ENCODE measurements at places on chromosomes 6 and 20.

- no peak for DNase-seq
Measured at GRCh38 chr20:63002511-63002910, 4.3 kb downstream of the BHLHE23 start.

GRCh38 chr20:35454881-35455609 is at the start of gene CEP250:
TSS of gene CEP250 (plus strand) at chr20:35455598. CDS start at chr20:35462368, 6,770 bp downstream.
- DNase-seq: peak; percentile 91

DNA sequence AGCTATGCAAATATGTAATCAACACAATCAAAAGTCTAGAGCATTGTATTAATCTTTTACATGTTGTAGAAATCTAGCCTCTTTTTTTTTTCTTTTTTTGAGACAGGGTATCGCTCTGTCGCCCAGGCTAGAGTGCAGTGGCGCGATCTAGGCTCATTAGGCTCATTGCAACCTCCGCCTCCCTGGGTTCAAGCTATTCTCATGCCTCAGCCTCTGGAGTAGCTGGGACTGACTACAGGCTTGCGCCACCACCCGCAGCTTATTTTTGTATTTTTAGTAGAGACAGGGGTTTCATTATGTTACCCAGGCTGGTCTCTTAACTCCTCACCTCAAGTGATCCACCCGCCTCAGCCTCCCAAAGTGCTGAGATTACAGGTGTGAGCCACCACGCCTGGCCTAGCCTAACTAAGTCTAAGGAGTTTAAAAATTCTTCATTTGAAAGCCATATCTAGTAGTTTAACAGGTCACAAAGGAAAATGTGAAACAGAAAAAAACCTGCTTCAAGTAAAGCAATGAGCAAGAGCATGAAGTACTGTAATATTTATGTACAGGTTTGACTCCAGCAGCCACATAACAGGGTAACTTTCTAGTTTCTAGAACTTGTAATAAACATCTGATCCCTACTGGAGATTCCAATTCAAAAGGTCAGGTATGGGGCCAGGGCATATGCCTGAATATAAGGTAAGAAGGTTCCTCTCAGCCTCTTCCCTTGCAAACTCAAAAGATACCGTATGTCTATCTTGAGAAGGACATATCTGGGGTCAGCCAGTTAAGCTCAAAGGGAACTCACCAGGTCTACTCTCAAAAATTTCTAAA is 4.4 kb downstream of the CPNE1 start:
- DNase-seq: no peak

DNA sequence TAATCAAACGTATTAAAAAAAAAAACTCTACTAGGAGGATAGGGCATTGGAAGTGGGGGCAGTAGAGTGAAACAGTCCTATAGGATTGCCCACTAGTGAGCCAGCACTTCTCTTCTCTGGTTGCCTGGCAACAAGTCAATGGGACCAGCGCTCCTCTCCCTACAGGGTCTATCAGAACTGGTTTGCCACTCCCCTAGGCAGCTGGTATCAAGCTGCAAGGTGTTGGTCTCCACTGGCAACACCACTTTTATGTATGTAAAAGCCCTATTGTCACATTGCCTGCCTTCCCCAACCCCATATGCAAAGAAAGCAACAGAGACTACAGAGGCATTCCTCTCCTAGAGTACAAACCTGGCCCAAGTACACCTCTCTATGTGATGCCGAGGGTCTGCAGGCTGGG is 166.9 kb upstream of the MCHR2 start:
- DNase-seq: no peak

- no peak for DNase-seq
Measured at GRCh38 chr6:583116-583515, 73.8 kb downstream of the HUS1B start.

DNA sequence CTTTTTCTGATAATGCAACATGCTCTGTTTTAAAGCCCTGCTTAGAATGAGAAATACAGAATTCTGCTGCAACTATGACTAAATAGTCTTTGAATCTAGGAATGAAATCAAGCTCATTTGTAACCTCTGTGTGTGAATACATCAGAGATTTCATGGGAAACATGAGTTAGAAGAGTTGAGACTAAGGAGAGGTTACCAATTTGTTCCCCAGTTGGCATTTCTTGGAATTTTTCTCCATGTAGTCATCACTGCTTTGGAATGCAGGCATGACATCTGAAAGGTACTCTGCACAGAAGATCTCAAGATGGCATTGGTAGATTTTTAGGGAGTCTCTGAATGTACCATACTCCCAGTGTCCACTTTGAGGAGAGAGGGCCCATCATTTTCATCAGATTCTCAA is 237.2 kb downstream of the TFAP2A start:
- no peak for DNase-seq

GRCh38 chr20:17661121-17661744 is 20.8 kb downstream of the RRBP1 start:
- DNase-seq: no peak

DNA sequence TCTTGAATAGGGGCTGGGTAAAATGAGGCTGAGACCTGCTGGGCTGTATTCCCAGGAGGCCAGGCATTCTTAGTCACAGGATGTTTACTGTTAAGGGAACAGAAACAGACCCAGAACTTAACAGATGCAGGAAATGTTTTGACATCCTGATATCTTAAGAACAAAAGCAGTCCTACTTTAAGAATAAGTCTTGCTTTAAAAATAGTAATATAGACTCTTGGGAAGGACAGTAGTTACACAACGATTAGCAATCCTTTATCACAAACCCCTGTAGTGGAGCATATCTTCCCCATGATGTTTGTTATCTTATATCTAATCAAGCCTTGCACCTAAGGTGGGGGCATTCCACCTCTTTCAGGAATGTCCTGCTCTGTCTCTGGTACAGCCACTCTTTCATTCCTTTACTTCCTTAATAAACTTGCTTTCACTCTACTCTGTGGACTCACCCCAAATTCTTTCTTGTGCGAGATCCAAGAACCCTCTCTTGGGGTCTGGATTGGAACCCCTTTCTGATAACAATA is 493.7 kb upstream of the SULF2 start:
- DNase-seq: no peak

DNA sequence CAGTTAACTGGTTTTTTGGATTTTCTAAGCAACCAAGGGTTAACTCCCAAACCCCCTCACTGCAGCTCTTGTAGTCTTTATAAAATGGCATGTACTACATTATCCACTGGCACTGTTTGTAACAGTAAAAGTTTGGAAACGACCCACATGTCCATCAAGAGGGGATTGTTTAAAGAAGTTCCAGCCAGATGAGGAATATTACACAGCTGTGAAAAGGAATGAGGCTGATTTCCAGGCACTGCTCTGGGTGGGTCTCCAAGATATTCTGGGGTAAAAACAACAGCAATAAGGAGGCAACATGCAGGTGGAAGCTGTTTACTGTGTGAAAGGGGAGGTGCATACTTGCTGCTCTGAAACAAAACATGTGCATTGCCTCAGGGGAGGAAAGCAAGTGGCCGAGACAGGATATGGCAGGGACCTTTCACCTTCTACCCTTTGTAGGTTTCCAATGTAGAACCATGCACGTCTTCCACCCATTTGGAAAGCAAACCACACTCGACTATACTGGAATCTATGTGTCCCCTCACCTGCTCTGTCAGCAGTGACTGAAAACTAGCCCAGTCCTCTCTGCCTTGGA is 51.9 kb downstream of the GRM4 start:
- no peak for DNase-seq

DNA sequence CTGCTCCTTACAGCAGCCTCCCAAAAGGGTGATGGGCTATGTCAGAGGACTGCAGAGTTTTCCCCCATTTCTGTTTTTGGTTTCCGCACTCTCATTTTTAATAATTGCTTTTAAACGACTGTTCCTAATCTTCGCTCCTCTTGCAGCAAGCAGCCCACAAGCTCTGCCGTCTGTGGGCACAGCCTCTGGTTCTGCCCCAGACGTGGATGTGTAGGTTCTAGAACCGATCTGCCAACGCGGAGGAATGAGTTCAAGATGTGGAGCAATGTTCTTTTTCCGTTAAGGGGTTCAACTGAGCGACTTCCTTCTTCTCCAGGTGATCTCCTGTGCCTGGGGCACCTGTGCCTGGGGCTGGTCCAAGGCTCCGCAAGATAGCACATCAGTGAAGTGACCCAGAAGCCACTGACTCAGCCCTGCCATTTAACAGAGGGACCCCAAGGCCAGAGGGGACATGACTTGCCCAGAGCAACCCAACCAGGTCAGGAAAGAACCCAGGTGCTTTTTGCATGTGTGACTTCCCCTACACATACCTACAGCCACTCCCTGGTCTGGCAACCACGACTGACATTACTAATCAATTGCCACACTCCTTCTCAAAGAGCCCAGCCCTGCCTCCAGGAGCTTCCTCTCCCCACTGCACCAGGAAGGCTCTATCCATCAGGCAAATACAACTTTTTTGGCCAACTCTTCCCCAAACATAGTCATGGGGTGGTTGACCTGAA is 22.7 kb downstream of the PMEPA1 start:
- no peak for DNase-seq

DNA sequence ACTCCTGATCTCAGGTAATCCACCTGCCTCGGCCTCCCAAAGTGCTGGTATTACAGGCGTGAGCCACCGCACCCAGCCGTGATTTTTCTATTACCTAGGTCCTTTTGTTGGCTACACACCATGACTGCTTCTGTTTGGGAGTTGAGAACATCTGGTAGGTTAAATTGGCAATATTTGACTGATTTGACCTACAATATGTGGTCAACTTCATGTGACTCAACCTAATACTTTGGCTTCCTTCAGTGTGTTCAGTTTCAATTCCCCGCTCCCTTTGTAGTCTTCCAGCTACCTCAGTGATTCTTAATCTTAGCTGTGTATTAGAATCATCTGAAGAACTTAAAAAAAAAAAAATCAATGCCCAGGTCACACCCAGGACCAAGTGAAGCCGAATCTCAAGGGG is 47.4 kb downstream of the MYB start:
- DNase-seq: no peak

DNA sequence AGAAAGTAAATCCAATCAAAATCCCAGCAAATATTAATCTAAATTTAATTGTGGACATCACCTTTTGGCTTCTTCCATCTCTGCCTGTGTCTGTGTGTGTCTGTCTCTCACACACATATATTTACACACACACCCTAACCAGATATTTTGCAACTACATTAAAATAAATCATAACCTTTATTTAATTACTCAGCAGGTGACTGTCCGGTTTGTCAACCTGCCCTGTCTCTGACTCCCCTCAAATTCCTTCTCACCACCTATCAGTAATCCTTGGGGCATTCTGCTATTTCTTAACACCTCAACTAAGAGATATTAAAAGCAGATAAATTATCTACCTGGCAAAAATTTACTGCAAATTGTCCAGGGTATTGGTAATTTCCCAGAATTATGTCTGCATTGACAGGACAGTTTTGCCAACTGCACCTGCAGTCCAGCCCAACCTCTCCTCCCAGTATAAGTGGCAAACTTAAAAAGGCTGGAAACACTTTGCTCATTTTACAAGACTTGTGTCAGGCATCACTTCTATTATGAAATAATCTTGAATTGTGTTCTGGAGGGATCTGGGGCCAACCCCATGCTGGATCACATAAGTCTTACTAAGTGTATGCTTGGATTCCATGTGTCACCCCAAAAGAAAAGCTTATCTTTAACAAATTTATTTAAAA is 216.1 kb downstream of the GMDS start:
- DNase-seq: no peak

DNA sequence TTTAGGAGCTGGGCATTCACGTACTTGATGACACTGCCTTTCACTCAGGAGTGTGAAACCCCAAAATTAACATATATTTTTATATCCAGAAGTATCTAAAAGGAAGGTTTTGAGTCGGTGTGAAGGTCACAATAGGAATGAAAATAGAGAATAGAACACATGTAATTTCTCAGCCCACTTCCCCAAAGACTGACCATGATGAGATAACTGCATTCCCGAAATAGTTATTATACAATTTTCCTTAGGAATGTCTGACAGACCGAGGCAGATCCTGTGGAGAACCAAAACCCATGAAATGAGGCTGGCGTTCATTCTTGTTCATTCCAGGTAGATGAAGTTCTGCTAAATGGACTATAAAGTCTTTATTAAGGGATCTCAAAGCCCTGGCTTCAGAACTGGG is 10.3 kb downstream of the NSFL1C start:
- no peak for DNase-seq
